ENCODE measurements at places on chromosomes 3 and 15. TPM values are rescaled to one million over a fixed set of nuclear protein-coding genes. Genes with fewer than 3 reads are reported as not detected.

GOLGA8A gene
- 93.4 TPM for total RNA-seq

POLG gene
- 73.5 TPM for total RNA-seq

DNA sequence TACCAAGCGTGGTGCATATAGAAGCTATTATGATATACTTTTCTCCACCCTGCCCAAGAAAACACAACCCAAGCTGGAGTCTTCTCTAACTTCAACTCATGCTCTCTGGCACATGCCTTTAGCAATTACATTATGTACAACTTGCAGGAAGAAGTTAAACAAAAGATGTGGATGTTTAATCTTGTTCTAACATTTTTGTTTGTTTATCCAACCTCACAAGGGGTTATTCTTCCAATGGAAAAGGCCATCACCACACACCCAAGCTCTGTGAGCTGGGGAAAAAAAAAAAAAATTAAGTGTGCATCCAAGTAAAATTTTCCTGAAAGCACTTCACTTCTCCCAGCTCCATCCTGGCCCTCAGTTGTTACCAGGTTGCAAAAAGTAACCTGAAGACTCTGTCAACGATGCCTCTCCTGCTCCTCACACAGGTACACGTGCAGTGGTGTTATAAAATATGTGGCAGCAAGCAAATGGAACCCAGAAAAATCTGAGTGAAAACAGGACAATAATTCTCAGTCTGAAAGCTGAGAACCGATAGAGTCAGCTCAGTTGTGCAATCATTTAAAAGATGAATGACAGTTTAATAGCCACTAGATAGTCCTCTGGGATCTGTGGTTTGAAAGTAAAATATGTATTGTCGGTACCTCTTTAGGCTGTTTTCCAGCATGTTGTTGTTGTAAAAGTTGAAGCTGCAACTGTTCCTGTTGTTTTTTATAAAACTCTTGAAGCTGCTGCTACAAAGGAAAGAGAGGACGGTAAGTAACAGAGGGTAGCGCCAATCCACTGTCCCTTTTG, 531.4 kb downstream of the FOXP1 start:
- no peak for DNase-seq

GRCh38 chr15:101712078-101712477, 12.2 kb downstream of the TARS3 start:
- DNase-seq, result no peak

- no peak for DNase-seq
These were observed 85.0 kb upstream of the GALNT15 start for GRCh38 chr3:16089521-16089920.

- DNase-seq, result no peak
These were observed 77.2 kb downstream of the CADPS start for GRCh38 chr3:62798000-62798399.

DNA sequence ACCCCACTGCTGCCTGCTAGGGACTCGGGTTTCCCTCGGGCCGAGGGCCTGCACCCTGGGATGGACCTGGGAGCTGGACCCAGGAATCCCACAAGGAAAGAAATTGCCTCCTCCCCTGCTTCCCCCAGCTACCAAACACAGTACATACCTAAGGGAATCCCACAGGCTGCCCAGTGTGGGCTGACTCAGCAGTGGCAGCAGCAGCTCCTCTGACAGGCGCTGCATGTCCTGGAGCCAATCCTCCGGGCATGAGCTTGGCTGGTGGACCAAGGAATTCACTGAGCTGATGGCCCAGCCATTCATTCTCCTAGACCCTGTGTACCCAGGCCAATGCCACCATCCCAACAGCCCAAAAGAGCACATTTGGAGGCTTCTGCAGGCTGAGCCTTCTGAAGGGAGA, 9.5 kb upstream of the LTK start:
- no peak for DNase-seq

GRCh38 chr3:13338231-13338630, 81.9 kb downstream of the NUP210 start:
- no peak for DNase-seq

GRCh38 chr15:86894269-86894668, 814.6 kb downstream of the AGBL1 start:
- no peak for DNase-seq

SERINC4 gene
- total RNA-seq, result 0.35 TPM

DNA sequence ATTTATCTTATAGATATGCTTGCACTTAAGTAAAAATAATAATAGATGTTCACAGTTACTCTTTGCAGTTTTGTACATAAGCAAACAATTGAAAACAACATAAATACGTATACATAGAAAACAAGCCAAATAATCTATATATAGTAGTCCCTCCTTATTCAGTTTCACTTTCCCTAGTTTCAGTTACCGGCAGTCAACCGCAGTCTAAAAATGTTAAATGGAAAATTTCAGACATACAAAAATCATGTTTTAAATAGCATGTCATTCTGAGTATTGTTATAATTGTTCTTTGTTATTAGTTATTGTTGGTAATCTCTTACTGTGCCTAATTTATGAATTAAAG, 262.0 kb downstream of the CGGBP1 start:
- DNase-seq, result no peak

CCK gene
- total RNA-seq, result not detected

- no peak for DNase-seq
These were observed 15.7 kb downstream of the SCAANT1 start for GRCh38 chr3:63896332-63897030.

- DNase-seq, result no peak
These were observed 205.7 kb upstream of the EIF1B start for GRCh38 chr3:40103829-40104228.

USP19 gene
- 71.8 TPM for total RNA-seq

GRCh38 chr15:40081691-40082194, 26.9 kb downstream of the BMF start:
- peak; percentile 78 for DNase-seq

PLOD2 gene
- 12.7 TPM for total RNA-seq

ABCC5 gene
- 50.9 TPM for total RNA-seq

DNA sequence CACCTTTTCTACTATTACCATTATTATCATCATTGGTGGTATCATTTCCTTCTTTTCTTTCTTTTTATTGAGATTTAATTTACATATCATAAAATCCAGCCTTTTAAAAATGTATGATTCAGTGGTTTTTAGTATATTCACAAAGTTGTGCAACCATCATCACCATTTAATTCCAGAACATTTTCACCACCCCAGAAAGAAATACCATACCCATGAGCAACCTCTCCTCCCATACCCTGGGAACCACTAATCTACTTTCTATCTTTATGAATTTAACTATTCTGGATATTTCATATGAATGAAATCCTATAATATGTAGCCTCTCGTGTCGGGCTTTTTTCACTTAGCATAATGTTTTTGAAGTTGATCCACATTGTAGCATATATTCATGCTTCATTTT, 29.1 kb downstream of the AAGAB start:
- DNase-seq, result no peak

DNA sequence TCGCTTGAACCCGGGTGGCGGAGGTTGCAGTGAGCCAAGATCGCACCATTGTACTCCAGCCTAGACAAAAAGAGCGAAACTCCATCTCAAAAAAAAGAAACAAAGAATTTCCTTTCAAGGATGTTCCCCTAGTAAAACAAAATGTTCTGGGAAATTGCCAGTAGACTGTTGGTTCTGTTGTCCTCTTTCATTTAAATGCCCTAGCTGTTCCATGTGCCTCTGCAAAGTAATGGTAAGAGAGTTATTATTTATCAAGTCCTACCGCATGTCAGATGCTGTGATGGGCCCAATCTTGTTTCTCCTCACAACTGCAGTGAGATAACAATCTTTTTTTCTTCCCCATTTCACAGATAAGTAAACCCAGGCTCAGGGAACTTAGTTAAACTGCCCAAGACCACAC, 254.3 kb upstream of the TPM1 start:
- no peak for DNase-seq

CASR gene
- not detected for total RNA-seq

DNA sequence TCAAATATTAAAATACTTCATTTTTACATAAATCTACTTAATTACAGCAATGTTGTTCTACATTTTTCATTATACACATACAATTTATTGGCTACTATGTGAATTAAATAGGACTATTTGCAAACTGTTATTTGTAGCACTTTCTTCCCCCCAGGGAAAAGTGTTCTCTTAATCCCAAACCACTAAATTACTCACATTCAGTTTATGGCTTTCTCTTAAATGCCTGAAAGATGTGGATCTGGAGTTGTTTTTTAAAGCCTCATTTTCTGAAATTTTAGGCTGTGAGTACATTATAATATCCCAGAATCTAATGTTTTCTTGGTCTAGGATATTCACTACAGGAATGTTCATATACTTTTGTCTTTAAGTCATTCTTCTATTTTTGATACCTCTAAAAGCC, 32.7 kb downstream of the PRTG start:
- DNase-seq, result no peak

DNA sequence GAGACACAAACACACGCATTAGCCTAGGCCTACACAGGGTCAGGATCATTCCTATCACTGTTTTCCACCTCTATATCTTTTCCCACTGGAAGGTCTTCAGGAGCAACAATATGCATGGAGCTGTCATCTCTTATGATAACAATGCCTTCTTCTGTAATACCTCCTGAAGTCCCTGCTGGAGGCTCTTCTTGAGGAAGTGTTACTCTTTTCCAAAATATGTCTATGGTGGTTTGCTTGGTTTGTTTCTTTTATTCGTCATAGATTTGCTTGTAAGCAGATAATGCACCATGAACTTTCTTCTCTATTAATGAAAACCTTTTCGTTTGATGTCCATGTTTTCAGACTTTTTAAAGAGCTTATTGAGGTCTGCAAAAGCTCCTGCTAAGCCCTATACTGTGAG, 109.3 kb downstream of the GMPS start:
- no peak for DNase-seq

SOX14 gene
- 0.18 TPM for total RNA-seq

- no peak for DNase-seq
These were observed 24.8 kb downstream of the IL16 start for GRCh38 chr15:81221449-81221848.

ERICH6 gene
- 0.40 TPM for total RNA-seq

- no peak for DNase-seq
These were observed 22.4 kb downstream of the FNDC3B start for GRCh38 chr3:172061724-172062184.

MYZAP gene
- 0.28 TPM for total RNA-seq

DNA sequence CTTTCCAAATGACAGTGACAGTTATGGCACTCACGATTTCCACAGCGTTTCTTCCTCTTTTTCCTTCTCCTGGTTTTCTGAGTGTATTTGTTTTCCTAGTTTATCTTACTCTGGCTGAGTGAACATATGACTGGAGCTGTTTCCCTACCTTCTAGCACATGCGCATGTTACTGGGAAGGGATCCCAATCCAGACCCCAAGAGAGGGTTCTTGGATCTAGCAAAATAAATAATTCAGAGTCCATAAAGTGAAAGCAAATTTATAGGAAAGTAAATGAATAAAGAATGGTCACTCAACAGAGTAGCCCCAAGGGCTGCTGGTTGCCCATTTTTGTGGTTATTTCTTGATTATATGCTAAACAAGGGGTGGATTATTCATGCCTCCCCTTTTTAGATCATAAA, 23.8 kb downstream of the METTL6 start:
- no peak for DNase-seq

DNA sequence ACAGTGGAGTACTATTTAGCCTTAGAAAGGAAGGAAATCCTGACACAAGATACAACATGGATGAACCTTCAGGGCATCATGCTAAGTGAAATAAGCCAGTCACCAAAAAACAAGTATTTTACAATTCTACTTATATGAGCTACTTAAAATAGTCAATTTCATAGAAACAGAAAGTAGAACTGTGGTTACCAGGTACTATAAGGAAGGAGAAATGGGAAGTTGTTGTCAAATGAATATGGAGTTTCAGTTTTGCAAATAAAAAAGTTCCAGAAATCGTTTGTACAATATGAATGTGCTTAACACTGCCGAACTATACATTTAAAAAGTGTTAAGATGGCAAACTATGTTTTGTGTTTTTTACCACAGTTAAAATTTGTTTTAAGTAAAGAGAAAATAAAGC, 26.8 kb downstream of the TRANK1 start:
- no peak for DNase-seq

SI gene
- not detected for total RNA-seq

DNA sequence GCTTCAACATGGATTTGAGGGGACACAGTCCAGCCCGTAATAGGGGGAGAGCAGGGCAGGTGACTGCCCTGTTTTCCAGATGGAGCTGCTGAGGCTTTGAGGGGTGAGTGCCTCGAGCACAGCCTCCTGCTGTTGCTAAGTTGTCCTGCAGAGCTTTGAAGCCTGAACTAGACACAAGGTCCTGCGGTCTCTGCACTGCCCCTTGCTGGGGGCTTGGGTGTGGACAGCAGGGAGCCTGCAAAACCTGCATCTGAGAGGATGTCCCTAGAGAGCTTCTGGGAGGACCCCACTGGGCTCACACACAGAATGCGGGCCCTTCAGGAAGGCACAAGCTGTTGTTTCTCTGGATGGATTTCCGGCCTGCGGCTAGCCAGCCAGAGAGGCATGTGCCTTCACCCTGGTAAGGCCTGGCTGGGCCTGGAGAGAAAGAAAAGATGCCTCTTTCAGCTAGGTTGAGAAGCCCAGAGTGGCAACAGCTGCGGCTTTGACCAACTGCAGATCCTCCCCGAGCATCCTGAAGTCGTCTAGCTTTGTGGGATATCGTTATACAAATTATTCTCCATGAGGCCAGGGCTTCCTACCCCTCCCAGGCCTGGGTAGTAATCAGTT, 226.2 kb downstream of the SLCO3A1 start:
- no peak for DNase-seq

PPARG gene
- total RNA-seq, result not detected

MCF2L2 gene
- 1.5 TPM for total RNA-seq

DNA sequence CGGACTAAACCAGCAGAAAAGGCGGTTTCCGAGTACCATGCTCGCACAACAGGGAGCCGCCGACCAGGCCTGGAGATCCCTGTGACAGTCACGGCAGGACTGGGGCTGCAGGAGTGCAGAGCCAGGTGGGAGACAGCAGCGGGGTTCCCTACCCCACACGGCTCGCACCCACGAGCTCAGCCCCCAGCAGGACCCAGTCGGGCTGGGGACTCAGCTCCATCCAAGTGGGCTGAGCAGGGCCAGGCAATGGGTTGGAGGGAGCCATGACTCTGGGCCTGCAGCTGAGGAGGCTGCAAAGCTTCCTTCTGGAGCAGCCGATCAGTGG, 15.8 kb downstream of the XXYLT1 start:
- DNase-seq, result no peak

DNA sequence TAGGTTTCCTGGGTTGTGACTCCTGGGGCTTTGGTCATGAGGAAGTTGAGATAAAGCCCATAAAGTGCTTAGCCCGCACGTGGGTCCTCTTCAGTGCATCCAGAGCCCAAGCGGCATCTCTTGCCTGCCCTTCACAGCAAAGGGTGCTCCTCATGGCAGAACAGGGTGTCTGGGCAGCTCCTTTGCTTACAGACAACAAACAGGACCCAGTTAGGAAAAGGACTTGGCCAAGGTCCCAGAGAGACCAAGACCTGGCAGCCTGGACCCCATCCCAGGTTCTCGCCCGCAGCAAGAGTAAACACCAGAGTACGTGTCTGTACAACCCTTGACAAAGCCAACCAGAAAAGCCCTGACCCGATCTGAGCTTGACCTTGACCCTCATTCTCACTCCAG, 27.0 kb downstream of the ALS2CL start:
- no peak for DNase-seq
